ENCODE measurements at places on chromosomes 4 and X.

- peak; percentile 34 for DNase-seq
Observed at GRCh38 chr4:107863416-107863815, 38.7 kb downstream of the SGMS2 start.

- DNase-seq = no peak
Observed at GRCh38 chr4:127829014-127829413, 46.9 kb downstream of the HSPA4L start.

GRCh38 chrX:120014354-120015130, 62.9 kb downstream of the RHOXF2B start:
- DNase-seq = no peak

- DNase-seq = no peak
Observed at GRCh38 chr4:97238956-97239666, 904.2 kb downstream of the STPG2 start.

DNA sequence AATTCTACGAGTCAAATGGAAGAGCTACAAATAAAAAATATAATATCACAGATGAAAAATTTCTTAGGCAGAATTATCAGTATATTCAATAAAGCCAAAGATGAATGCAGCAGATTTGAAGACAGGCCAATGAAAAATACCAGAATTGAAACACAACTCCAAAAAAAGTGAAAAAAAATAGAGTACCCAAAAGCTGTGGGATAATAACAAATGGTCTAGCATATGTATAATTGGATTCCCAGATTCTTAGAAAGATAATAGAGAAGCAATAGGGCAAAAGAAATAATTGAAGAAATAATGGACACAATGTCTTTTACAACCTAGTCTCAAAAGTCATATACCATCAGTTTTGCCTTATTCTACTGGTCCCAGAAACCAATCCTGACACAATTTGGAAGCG, 4.4 kb downstream of the ANAPC10 start:
- DNase-seq = no peak

GRCh38 chr4:94370533-94371254, 28.1 kb upstream of the HPGDS start:
- no peak for DNase-seq

DNA sequence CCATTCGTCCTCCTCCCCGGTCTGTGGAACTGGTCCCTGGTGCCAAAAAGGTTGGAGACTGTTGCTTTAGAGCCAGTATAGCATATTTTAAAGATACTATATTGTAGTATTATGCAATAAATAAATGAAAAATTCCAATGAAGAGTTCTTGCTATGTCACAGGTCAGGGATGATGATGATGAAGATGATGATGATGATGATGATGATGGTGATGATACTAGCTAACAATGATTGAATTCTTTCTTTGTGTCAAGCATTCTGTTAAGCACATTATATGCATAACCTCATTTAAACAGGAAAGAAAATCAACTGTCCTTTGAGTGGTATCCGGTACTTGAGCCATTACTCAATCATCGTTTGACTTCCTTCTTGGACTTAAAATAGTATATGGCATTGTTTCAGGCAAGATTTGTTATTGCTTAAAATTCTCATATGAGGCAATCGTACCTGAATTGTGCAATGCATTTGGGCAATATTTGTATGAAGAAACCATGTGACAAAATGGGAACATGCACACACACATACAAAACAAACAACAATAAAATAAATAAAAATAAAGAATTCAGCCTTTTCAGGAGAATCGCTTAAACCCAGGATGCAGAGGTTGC, 22.8 kb upstream of the TLR2 start:
- no peak for DNase-seq

- peak; percentile 2 for DNase-seq
Observed at GRCh38 chr4:111494471-111494870, 650.8 kb upstream of the FAM241A start.

DNA sequence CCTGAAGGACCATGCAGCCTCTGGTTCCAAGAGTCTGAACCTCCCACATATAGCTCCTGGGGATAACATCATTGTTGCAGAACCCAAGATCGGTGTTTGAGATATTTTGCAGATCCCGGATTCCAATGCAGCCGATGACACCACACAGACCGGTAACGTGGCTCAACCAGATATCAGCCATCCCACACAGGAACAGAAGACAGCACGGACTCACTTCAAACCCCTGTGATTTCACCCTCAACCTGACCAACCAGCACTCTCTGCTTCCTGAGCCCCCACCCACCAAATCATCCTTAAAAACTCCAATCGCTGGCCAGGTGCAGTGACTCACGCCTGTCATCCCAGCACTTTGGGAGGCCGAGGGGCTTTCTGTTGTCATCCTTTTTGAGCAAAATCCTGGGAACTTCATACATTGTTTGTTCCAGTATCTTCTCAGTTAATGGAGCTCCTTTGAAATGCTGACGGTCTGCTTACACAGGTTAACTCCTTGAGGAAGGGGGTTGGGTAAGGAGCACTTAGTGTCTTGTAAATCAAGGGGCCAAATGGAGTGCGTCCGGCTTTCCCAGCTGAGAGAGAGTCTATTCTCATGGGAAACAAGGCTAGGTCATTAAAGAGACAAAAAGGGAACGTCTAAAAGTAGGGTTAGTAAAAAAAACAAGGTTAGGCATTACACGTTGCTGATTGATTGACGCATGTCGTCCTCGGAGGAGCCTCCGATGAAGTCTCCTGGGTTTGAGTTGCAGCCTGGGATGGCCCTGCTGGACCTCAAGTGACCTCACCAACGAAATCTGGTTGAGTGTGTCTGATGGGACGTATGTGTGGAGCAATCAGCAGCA, 230.4 kb downstream of the CRLF2 start:
- DNase-seq = no peak

- DNase-seq = no peak
Observed at GRCh38 chr4:135672202-135672601, 1470.6 kb upstream of the PABPC4L start.

DNA sequence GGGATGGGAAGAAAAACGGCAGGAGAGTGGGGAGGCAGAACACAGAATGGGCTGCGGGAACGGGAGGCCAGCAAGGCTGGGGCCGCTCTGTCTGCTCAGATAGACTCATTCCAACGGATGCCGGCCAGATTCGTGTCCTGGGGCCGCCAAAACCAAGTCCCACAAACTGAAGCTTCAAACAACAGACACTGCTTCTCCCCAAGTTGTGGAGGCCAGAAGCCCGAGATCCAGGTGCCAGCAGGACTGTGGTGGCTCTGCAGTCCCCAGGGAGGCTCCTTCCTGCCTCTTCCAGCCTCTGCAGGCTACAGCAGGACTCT, 100.6 kb downstream of the ADRA2C start:
- DNase-seq = no peak

DNA sequence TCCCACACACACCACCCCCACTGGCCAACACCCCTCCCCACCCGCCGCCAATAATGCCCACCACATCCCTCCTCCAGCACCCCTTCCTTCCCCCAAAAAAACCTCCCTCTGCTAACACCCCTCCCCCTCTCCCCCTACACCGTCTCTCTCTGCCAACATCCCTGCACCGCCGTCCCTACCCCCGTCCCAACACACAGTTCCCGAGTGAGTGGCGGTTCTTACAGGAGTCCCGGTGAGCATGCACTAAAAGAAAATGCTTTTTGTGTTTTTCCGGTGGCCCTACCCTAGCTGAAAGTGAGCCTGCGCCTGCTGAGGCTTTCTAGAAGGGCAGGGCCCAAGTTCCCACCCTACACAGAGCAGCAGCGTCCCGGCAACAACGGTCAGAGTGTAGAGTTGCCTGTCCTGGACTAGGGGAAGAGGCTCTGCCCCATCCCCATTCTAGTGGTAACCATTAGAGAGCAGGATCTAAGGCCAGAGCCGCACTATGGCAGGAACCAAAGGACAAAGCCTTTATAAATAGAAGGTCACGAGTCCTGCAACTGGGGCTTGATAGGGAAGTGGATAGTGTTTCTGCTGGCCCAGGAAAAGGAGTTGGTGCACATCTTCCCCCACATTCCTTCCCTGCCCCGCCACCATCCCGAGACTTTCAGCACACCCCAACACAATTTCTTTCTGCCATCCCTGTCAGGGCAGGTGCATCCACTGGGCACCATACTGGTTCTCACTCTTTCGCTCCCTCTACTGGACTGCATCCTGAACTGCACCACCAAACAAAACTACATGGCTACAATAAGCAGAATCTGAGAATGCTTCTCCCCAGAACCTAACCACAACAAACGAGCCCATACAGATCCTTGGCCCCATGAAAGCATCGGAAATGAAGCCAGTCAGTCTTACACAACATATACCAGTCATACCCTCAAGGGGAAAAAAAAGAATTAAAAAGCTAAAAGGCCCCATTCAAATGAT, 78.1 kb upstream of the PAGE3 start:
- DNase-seq = no peak

DNA sequence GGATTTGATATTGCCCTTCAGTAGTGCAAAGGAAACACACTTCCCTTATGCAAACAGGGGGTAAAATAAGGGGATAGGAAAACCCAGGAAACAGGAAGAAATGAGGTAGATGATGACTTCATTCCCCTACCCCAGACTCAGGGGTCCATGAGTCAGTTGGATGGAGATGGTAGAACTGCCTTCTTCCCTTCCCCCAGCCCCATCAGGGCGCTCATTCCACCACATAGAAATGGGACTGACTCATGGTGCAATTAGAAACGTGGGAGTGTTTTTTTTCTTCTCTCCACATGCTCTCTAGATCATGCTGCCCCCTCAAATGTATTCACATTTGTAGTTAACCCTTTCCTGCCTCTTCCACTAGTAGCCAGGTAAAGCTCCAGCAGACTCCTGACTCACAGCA, 23.1 kb upstream of the ARMCX2 start:
- peak; percentile 19 for DNase-seq

- DNase-seq = no peak
Observed at GRCh38 chr4:5888222-5889001, 4.5 kb downstream of the CRMP1 start.

GRCh38 chr4:75499900-75500299, 14.3 kb downstream of the RCHY1 start:
- no peak for DNase-seq

GRCh38 chrX:111164728-111165127, 68.7 kb downstream of the PAK3 start:
- DNase-seq = no peak

- peak; percentile 38 for DNase-seq
Observed at GRCh38 chr4:93764639-93765246, 63.8 kb upstream of the ATOH1 start.

- no peak for DNase-seq
Observed at GRCh38 chr4:16259241-16259888, 33.1 kb upstream of the TAPT1 start.

- no peak for DNase-seq
Observed at GRCh38 chr4:38523524-38524448, 140.2 kb upstream of the KLF3 start.

DNA sequence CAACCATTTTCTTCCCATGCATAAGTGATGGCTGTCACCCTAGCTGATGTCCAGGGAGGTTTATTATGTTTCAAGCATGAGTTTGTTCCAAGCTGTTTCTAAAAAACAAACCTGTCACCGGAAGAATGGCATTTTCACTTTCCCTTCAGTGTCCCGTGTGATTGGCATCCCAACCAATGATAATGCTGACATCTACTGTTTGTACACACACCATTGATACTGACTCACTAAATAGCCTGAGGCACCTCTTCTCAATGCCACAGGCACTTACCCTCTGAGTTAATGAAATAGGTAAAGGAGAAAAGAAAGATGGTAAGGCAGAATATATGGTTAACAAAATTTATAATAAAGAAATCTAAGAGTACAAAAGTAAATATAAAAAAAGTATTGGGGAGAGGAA, 23.1 kb upstream of the VCX2 start:
- no peak for DNase-seq

GRCh38 chr4:117560329-117560728, 474.0 kb upstream of the NDST3 start:
- DNase-seq = no peak

DNA sequence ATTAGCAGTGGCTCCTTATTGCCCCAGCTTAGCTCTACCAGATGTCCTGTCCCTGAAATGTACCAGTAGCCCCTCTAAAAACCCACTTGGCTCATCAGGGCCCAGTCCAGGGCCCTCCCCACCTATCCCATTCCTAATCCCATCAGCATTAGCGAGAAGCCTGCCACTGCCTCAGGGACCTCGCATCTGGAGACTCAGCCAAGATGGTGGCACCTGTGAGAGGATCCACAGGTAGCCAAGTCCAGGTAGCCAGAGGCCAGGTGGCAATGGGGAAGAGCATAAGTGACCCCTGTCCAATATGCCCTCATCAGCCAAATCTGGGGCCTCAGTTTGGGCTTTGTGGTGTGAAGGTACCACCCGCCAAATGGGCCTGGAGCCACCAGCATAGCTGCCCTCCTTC, 97.7 kb downstream of the MAMLD1 start:
- DNase-seq = no peak

DNA sequence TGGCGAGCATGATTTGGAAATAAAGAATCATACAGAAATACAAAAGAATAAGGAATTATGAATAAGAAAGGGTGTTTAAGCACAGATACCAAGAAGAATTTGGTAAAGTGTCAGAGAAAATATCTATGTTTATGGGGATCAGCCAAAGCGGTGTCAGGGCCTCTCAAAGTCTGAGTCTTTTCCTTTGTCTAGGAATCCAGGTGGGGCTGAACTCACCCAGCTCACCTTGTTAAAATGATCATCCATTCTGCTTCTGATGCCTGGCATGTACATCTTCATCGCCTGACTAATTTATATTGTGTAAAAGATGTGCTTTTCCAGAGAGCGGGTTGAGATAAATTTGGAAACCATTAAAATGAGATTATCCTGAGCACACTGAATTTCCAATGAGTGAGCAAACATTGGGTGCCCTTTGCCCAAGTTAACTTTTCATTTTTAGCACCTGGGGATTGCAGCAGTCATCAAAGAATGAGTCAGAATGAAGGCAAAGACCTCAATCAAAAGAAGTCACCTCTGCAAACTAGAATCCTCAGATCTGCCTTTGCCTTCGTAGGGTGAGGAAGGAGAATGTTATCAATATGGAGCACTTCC, 141.9 kb upstream of the ANXA3 start:
- DNase-seq = no peak

DNA sequence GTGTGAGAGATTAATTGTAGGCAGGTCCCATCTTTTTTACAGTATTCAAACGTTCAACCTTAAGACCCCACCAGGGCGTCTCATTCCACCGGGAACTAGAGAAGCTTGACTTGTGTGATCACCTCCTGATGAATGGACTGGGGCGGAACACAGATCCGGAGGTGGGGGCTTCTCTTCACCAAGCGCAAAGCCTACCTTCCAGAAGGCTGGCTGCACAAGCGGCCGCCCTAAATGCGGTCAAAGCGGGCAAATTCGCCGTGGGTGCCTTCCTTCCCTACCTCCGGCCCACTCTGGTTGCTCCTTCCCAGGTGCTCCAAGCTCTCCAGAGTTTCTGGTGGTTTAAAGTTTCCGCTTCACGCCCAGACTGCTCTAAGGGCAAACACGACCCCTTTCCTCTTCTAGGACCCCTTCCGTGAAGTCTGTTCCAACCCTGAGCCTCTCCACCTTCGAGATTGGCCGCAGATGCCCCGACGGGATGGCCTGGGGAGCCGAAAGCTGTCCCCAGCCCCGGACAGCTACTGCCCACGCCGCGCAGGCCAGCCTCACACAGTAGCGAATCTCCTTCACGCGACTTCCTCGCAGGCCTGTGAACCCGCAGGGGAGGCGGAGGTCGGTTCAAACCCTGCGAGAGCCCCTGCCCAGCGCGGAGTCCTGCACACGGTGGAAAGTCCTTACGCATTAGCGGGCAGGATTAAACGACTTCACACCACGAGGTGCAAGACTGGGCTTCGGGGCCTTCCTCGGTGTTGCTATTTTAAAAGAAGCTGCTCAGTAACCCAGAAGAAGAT, 1.6 kb upstream of the WWC2 start:
- no peak for DNase-seq
